Activated CD4-positive, alpha-beta T cell treated with anti-CD3 and anti-CD28 coated beads for 24 hours (primary cell): ENCODE measurements at places on chromosomes 1 and 21.
A peak's percentile ranks its signal among the peaks of the same experiment; 100 is the strongest.

DNA sequence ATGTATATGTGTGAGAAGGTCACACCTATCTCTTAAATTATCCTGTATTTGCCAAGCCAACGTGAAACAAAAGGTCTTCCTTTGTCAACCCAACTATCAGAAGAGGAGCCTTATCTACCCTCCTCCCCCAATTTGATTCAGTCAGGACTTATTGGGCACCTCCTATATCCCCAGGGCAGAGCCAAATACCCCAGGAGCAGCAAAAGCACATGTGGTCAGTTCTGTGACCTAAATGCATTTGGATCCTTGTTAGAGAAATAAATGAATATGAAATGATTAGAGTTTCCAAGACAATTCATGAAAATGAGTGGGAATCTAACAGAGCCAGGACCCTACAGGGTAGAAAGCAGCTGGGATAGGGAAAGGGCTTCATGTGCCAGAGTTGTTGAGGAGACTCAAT, 37.0 kb upstream of the KCND3 start:
- DNase-seq = no peak

GRCh38 chr1:5938101-5938646, 54.1 kb downstream of the NPHP4 start:
- DNase-seq = no peak

GRCh38 chr1:231913493-231913892, 286.9 kb downstream of the DISC1 start:
- DNase-seq = no peak

- DNase-seq = no peak
These were observed 10.7 kb downstream of the IVL start for GRCh38 chr1:152919071-152919470.

- no peak for DNase-seq
These were observed 603.5 kb upstream of the ADAMTS5 start for GRCh38 chr21:27570306-27570868.

GRCh38 chr21:43352568-43353281, 74.2 kb downstream of the SIK1 start:
- DNase-seq = no peak

DNA sequence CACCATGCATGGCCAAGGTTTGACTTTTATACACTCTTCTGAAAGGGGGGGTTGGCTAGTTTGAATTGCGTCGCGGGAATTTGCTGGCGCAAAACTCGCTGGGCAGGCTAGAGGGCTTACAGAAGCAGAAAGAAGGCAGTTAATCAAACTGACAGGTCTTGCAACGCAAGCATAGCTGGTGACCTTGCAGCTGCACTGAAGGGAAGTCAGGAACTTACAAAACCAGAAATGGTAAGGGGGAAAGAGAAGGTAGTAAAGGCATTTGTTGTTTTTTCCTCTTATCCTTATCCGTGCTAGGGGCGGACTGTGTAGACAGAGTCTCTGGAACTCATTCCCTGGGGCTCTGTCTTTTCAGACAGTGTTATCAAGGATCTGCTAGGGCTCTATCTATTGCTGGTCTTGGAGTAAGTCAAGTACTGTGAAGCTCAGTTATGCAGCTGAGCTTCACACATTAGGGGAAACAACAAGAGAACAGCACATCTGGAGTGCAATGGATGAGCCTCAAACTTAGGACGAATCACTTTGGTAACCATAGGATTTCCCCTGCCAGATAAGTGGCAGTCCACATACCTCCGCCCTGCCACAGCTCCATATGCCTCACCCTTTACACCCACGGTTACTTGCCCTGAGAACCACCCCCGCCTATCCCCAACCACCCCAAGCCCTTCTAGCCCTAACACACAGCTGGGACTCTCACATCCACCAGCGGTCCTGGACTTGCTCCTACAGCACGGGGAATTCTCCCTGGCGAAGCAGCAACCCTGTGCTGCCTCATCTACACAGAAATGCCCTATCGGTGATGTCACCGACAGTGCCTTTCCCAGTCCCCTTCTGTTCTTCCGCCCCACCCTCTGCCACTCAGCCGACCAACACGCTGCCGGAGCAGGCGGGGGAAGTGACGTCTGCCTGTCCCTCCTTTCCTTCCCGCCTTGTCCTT, 251.4 kb downstream of the FAM72C start:
- DNase-seq = no peak

- no peak for DNase-seq
These were observed 51.4 kb upstream of the LRIG2 start for GRCh38 chr1:113021430-113022085.

GRCh38 chr1:48608882-48609281, 136.9 kb upstream of the SPATA6 start:
- no peak for DNase-seq

DNA sequence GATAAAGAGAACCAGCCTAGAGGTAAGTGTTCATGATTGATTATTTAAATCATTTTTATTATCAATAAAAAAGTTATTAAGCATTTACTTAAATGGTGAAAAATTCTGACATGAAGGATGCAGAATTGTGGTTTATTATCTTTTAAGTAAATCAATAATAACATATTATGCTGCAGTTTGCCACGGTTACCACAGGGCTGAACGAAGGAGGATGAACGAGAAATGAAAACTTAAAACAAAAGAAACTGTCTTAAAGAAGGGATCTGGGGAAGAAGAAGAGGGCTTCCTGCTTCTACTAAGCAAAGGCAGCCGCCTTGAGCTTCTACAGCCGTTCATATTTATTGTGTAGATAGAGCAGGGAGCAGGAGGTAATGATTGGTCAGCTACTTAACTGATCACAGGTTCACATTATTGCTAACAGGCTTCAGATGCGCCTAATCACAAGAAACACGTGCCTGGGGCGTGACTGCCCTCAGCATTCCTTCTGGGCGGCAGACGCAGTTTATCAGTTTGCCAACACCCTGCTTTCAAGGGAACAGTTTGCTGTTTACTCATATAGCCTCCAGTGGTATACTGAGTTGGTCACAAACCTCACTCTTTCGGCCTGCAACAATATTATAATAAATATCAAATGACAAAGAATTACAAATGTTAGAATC, 5.8 kb upstream of the FNBP1L start:
- DNase-seq = no peak

- DNase-seq = no peak
These were observed 38.1 kb upstream of the SLAMF9 start for GRCh38 chr1:159992161-159992560.

DNA sequence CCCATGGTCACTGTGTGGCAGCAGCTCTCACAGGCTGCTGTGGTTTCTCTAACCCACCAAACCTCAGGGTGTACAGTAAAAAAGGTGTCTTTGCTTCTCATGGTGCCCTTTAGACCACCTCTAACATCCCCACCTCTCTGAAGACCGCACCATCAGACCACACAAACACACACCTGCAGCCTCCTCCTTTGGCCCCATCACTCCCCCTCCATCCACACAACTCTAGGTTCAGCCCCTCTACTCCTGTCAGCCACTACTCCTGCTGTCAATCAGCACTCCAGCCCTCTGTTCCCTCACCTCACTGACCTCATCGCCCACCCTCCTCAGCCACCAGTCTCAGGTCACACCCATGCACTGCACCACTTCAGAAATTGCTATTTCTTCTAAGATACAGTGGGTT, 7.5 kb downstream of the ZNF692 start:
- DNase-seq = no peak

- no peak for DNase-seq
These were observed 34.7 kb downstream of the AGT start for GRCh38 chr1:230679192-230679591.

DNA sequence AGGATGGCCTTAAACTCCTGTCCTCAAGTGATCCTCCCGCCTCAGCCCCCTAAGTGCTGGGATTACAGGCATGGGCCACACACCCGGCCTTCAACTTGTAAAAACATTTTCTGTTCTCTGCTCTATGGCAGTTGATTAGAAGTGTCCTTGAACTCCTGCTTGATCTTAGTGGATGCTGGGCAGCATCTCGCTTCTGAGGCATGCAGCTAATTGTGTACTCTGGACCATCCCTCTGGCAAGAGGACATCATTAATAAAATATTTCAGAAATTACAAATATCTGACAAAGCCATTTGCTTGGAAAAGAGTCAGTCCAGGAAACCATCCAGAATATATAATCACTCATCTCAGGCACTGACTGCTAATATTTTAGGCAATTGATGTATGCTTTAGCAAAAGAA, 8.1 kb downstream of the NGF start:
- no peak for DNase-seq

DNA sequence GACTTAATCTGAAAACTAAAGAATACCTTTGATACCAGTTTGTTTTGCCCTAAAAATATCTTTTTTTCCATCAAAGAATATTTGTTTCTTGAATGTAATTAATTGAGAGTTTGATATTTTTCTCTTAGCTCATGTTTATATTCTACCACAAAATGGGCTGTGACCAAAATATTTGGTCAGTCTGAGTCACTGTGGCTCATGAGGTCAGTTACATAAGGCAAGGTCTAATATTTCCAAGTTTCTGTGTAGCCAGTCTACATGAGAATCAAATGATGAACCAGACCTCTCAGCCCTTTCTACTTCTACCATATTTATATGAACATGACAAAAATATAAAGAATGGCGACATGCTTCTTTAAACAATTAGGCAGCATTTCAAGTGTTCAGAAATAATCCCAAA, 83.0 kb upstream of the IVNS1ABP start:
- DNase-seq = no peak

GRCh38 chr1:6108937-6109614, 63.4 kb downstream of the KCNAB2 start:
- no peak for DNase-seq

- no peak for DNase-seq
These were observed 2.8 kb downstream of the DHCR24 start for GRCh38 chr1:54884135-54884586.

DNA sequence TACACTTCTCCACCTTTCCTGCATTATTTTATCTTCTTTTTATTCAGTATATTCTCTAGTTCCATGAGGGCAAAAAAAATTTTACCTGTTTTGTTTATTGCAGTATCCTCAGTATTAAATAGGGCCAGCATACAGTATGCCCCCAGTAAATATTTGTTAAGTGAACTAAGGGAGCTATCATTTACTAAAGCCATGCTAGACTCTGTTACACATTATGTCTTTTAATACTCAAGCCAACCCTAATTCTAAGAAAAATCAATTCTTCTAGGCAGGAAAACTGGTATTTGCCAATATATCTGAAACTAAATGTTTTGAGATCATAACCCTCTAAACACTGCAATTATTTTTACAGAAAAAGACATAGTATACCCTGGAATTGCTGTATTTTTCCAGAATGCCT, 18.3 kb downstream of the TMEM50A start:
- no peak for DNase-seq

DNA sequence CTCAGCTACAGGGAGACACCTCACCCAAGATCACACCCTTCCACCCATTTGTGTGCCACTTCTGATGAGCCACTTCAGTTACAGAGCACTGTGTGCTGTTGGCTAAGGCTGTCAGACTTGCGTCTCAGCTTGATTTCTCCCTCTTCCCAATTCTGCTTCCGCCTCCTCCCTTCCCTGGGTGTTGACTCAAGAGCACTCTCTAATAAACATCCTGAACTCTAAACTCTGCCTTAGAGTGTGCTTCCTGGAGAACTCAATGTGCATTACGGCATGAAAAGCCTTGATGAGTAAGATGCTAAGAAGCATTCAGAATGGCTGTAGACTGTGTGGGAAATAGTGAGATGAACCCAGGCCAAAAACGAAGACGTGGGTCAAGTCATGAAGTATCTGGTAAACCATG, 54.9 kb upstream of the S1PR1 start:
- DNase-seq = no peak

DNA sequence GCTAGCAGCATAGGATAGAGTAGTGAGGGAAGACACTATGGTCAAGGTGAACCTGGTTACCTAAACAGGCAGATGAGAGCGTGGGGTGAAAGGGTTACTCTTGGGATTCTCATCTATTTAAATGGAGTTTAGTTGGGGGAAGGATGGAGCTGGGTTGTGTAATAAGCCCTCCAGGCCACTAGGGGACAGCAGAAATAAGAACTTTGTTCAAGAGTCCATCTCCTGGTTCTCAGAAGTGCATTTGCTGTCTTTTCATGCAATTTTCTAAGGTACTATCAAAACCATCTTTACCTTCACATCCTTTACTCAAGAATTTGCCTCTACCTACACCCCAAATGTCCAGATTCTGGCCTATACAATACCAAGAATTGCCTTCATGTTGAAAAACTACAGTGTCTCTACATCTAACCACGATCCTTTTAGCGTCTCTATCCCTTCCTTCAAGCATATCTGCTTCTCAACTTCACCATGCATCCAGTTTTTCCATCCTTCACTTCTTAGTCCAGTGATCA, 28.0 kb downstream of the SLAMF1 start:
- no peak for DNase-seq

- no peak for DNase-seq
These were observed 78.0 kb downstream of the SYT6 start for GRCh38 chr1:114075546-114076242.

GRCh38 chr1:76330991-76331603, 256.6 kb downstream of the ST6GALNAC3 start:
- peak; percentile 11 for DNase-seq

GRCh38 chr21:36626791-36627190, 72.1 kb upstream of the SIM2 start:
- no peak for DNase-seq

DNA sequence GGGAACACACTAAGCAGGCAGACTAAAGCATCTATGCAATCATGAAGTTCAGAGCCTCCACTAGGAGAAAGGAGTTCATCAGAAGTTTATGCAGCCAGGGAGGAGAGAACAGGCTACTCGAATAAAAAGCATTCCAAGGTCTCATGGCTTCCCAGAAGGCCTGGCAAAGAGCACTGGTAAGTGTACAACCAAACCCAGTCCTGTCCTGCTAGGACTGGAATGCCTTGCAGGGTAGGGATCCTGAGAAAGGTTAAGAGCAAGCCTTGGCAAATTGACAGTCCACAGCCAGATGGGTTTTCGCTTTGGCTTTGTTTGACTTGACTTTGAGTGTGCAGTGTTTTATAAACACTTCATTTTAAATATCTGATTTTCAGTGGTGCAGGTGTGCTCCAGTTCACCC, 133.6 kb upstream of the ATP1B1 start:
- DNase-seq = no peak

GRCh38 chr1:76240316-76240715, 165.8 kb downstream of the ST6GALNAC3 start:
- DNase-seq = no peak

DNA sequence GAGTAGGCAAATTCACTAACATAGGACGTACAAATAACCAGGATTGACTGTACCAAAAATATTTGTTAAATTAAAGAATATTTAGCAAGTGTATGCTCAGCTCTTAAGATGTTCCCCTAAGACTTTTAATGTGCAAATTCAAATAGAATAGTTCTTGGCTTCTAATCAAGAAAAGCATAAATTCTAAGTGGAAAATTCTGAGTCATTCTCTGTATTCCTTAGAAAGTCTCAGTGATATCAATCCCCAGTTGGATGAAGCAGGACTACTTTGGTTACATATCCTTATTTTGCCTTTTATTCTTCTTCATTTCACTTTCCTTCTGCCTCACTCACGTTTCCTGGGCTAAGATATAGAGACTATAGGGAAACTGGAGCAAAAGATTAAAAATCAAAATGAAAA, 130.2 kb downstream of the IFI44 start:
- DNase-seq = no peak

DNA sequence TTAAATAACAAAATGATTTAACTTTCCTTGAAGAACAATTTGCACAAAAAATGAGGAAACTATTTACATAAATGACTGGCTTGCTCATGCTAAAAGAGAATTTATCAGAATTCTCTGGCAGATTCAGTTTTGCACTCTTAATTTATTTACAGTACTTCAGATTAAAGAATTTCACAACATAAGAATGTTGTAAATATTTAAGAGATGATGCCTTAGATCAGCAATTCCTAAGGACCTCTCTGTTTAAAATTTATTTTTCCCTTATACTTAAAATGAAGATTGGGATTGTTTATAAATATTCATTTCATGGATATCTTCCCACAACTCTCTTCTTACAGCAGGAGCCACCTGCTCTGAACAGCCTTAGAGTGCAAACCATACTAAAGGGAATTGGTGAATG, 120.8 kb downstream of the OLFM3 start:
- no peak for DNase-seq
